ENCODE measurements at places on chromosomes 7 and 10.

GRCh38 chr7:76267107-76267893, 35.2 kb upstream of the HSPB1 start:
- DNase-seq: no peak

GRCh38 chr10:124170631-124171030, 77.2 kb upstream of the CHST15 start:
- DNase-seq: no peak

DNA sequence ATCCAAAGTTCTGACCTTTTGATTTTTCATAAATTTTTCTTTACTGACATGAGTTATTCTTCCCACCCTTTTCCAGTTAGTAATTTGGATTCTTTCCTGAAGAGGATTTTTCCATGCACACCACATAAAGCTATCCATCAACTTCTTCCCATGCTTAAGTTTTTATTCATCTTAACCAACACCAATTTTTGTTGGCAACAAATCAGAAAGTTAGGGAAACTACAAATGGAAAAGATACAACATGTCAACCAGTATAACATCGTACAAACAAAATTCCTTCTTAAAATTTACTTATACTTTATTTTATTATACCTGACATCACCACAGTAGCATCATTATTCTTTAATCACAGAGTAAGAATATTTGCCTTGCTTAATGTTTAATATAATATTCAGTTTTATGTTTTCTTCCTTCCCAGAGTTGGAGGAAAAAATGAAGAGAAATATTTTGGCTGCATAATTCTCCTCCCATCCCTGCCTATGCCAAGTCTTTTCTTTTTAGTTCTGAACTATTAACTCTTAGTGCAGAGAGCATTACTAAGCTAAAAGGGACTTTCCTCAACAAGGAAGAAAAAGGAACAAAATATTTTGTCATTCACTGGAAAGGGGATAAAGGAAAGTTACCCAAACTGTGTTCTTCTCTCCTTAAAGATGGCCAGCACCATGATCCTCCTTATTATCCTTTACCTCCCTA, 67.5 kb upstream of the MEOX2 start:
- DNase-seq: no peak

- DNase-seq: no peak
These were observed 83.3 kb upstream of the FGL2 start for GRCh38 chr7:77282897-77283296.

DNA sequence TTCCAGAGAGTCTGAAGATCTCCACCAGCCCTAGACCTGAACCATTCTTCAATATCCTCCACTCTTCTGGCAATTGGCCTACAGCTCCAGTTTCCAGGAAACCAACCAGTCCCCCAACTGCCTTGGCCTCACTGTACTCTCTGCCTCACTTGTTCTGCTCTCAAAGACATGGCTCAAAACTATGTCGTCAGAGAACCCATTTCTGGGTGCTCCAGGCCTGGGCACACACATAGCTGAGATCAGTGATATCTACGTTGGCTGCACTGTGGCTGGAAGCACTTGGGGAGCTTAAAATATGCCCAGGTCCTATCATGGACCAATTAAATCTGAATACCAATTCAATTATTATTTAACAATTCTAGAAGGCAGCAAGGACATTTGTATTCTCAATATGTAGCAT, 93.1 kb downstream of the COBL start:
- DNase-seq: no peak

DNA sequence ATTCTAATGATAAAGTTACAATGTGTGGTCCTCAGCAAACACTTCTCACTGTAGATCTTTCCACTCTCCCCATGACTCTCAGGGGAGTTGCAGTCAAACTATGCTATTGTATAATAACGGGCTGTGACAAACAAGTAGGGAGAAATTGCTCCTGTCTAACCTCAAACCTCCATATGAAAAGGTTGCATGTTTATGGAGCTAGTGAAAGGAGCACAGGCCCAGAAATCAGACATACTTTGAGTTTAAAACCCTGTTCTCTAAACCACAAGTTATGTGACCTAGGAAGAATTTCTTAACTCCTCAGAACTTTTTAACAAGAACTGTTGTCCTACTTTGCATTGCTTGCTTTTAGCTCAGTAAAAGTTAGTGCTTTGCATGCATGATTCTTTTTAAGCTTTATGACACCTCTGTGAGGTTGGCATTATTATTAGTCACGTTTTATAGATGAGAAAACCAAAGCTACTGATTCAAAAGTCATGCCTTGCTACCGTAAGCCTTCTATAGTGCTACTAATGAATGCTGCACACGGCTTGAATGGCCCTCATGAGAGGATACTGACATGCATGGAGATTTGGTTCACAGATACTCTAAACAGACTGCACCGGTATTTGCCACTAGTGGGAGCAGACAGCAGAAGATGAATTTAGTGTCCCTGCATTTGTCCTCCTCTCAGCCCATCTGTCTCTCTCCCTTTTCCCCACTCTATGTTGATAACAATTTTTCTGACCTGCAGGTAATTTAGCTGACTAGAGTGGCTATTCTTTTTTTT, 129.5 kb upstream of the PCGF5 start:
- DNase-seq: no peak

DNA sequence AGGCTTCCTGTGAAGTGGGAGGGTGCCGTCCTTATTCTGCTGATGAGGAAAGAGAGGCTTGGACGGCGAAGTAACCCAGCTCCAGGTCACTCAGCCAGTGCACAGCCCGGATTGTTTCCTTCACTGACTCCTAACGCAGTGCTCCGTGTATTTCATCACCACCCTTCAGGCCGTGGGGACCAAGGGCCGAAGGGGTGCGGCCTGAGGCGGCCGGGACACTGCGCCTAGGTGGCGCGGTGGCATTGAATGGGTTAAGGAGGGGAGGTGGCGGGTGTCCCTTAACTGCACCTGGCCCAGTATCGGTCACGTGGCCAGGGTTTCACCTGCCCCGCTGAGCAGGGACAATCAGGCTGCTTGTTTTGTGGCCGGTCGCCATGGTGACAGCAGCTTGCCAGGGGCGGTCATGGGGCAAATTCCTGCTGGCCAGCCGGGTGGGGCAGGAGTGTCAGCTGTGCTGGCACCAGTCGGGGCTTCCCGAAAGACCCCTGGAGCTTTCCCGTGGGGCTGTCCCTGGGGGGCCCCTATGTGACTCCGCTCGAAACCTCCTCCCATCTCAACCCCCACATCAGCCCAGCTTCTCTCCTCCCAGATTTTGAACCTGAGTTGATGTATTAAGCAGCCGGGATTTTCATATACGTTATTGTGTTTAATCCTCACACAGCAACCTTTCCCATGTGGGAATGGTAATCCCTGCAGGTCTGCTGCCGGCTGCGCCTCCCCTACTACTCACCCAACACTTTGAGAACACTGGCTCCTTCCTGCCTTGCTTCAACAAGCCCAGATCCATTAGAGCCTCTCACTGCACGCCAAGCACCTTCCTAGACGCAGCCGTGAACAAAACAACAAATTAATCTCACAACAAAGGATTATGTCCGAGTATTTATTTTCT, 4.4 kb upstream of the ABHD11 start:
- no peak for DNase-seq

DNA sequence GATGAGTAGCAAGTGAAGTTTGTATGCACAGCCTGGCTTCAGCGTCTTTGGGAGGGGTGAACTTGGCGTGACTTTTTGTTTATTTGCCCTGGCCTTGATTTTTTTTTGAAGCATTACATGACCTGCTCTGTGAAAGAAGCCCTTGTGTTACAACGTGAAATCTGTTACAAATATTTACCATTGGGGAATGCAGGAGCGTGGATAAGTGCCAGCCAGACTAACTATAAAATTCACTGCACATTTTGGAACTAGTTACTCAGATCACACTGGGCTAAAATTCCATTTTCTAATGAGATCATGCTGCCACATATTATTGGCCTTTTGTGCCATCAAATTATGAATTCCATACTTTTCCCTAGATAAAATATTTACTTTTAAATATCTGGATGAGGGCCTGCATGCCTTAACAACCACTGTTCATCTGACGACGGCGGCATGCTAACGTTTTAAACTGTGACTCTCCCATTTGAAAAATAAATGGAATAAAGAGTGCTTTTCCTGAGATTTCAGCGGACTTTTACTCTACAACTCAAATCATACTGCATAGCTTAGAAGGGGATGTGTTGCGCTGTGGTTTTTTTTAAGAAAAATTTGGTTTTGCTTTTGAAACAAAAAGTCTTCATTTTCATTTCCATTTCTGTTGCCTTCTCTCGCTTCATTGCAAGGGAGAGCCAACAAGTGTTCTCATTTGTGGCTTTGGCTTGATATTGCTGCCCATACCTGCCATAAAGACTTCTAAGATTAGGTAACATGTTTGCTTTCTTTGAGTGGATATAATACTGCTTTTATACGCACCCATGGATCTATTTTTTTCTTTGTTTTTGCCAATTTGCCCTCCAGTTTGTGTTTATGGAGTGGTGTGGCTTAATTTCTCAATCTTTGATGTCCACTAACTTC, 352.2 kb downstream of the TFEC start:
- no peak for DNase-seq

- no peak for DNase-seq
These were observed 41.6 kb downstream of the CALML5 start for GRCh38 chr10:5457741-5458140.

DNA sequence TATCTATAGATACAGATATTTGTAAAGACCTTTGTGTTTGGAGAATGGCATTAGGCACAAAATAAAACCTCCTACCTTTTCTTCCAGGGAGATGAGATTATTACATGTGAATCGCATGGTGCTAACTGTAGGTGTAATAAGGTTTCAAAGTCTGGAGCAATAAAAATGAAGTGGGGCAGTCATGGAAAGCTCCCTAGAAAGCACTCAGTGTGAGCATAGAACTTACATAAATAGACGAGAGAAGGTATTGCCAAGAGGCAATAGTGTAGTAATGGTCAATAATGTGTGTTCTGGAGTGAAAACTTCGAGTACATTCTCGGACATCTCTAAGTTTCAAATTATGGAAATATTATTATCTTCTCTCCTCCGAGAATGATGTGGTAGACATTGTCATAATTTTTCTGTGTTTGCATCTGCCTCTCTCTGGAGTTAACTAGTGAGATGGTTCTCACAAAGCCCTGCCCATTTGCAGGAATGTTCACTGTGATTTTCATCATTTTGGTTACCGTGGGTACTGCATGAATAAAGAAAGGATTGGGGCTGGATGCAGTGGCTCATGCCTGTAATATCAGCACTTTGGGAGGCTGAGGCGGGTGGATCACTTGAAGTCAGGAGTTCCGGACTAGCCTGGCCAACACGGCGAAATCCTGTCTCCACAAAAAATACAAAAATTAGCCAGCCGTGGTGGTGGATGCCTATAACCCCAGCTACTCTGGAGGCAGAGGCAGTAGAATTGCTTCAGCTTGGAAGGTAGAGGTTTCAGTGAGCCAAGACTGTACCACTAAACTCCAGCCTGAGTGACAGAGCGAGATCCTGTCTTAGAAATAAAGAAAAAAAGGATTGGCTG, 10.6 kb downstream of the VIM start:
- peak; percentile 89 for DNase-seq

GRCh38 chr7:93799750-93800357, 90.7 kb downstream of the TFPI2 start:
- DNase-seq: no peak

GRCh38 chr7:14480281-14480680, 422.3 kb downstream of the DGKB start:
- DNase-seq: no peak

GRCh38 chr7:87599336-87599735, 1.3 kb downstream of the ABCB1 start:
- peak; percentile 66 for DNase-seq

DNA sequence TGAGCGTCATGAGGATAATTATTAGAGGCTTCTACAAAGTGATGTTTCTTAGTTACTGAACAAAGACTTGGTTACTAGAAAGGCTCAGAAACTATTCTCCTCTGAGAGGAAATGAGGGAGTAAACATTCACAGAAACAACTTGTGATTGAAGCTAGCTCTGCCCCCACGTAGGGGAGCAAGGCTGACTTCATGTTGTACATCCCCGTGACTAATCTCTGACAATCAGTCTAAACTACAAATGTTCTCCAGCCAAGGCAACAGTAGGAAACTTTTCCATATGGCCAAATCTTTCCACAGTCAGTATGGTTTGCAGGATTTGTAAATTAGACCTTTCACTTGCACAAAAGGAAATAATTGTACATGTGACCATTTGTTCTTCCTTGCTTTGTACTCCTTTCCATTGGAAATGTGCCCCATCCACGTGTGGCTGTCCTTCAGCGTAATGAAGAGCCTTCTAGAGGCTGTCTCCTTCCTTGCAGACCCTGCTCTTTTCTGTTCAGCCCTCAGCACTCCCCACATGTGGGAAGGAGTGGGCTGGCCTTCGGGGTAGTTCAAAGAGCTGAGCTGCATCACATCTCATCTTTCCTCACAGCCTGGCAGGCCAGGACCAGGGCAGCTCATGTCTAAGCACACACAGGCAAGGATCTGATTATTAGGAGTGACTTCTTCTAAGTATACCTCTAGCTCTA, 93.5 kb downstream of the PCGF5 start:
- DNase-seq: no peak

DNA sequence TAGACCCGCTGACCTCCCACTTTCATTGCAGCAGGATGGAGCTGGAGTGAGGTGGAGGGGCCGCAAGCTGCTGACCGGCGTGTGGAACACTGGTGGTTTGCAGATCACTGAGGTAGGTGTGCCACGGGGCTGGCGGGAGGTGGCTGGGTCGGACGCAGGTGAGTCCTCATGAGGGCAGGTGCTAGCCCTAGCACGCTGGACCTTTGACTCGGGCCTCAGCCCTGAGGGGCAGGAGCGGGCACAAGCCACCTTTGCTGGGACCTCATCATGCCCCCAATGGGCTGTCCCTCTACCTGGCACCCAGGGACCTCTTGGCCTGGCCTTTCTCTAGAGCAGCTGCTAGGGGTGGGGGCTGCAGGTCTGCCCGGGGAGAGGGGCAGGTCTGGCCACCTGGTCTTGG, 93.3 kb downstream of the ZMIZ1 start:
- DNase-seq: no peak

GRCh38 chr7:54615-55014, 137.8 kb upstream of the FAM20C start:
- no peak for DNase-seq

- DNase-seq: no peak
These were observed 235.3 kb downstream of the PHF14 start for GRCh38 chr7:11208883-11209465.

DNA sequence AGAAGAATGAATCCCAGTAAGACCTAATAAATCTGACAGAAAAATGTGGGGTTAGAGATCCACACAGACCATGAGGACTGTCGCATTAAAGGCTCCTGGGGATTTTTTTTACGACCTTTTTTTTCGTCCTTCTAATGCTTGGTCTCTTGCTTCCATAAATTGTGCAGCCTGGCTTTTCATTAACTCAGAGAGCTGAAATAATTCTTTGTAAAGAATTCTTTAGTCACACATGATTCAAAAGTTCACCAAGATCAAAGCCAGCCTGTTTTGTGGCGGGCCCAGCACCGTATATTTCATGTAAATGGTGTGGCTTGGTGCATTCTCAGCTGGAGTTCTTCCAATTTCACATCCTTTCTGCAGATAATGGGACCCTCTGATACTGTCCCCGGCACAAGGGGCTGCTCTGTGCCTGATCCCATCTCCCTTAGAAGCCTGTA, 206.6 kb upstream of the BMPER start:
- no peak for DNase-seq

- peak; percentile 92 for DNase-seq
These were observed 12.7 kb upstream of the GSAP start for GRCh38 chr7:77428777-77429231.
